ENCODE measurements at places on chromosomes 12 and 14.

DNA sequence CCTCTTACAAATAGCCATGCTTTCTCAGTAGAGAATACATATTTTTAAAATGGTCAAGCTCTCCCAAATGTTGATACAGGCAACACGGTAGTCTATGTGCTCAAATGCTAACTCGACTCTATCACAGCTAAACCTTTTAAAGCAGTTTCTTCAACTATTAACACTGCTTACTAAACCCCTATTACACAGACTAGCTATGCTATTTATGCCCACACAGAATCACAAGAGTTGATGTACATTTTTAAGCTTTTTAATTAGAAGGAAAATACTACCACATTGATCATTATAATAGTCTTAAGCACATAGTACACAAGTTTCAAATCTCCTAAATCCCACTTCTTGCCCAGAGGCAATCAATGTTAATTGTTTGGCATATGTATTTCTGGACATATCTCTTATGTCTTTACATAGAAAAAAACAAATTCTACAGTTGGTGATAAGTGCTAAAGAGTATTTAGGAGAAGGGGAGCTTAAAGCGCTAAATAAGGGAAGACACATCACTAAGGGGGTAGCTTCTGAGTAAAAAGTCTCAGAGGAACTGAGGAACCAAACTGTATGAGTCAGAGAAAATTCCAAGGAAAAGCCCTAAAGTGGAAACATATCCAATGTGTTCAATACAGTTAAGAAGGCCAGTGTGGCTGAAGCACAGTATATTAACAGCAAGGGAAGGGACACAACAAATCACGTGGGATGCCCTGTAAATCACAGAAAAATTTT is 13.7 kb downstream of the HNRNPC start:
- DNase-seq, result peak; percentile 62

DNA sequence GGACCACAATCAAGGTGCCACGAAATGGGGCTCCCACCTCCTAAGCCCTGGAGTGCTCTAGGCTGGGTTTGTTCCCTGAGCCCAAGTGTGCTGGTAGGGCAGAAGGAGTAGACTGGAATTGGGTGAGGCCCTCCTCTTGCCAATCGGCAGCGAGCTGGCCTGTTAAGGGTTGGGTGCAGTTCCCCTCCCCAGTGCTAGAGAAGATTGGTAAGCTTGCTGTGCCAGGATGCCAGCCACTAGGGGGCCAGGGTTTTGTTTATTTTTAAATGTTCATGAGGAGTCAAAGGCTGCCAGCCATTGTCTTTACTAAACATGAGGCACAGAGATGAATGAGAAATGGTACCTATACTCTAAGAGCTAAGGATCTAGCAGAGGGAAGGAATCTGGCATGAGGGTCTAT is 79.7 kb downstream of the SPTB start:
- peak; percentile 35 for DNase-seq

DNA sequence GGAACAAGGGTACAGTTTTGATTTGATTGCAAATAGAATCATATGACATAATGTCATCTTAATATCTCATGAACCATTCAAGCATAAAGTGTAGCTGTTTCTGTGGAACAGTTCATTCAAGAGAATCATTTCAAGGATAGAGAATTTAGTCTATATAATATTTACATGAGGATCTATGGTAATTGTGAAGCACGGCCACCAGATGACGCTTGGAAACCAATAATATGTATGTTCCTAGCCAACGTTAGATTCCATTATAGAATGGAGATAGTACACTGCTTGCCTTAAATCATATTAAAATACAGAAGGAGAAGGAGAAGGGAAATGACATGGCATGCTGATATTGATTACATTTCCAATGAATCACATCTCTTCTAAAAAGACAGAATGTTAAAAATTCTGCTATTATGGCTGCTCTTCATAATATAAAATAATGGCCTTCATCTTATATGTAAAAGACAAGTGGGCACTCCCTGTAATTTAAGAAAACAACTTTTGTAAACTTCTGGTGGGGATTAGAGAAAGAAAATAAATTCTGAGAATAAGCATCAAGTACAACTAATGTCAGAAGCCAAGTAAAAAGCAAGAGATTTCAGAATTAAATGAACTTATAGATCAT is 351.0 kb downstream of the NAV3 start:
- peak; percentile 38 for DNase-seq

DNA sequence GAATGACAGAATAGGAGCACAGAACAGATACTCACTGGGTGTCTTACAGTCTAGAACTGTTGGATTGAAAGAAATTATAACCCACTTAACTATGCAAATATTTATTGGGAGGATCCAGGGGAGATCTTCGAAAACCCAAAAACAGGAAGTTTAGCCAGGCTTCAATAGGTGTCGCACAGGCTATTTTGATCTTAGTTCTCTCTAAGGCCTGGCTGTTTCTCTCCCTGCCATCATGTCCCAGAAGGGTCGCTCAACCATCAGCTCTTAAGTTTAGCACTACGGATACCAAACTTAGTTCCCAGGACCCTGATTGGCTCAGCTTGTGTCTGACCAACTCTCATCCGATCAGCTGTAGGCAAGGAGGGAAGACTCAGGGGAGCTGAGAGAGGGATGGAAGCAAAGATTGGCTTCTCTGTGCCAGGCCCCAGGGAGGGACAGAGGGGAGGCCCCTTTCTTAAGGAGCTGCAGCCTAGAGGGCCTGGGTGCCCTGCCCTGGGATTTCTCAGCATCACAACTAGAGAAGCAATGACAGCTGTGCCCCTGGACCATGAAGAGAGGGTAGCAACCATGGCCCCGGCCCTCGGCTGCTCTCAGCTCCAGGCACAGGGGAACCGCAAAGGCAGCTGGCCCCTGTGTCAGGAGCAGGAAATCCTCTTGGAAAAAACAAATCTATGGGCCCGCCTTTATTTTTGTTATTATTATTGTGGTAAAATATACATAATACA is 13.5 kb downstream of the PHETA1 start:
- DNase-seq, result no peak

- no peak for DNase-seq
Measured at GRCh38 chr14:103641161-103641560, 12.2 kb downstream of the KLC1 start.

GRCh38 chr12:68269779-68270178 is 16.4 kb upstream of the IL22 start:
- DNase-seq, result no peak

GRCh38 chr12:120653611-120654010 is 13.2 kb downstream of the CABP1 start:
- no peak for DNase-seq

GRCh38 chr12:21650997-21651396 is 6.6 kb downstream of the LDHB start:
- DNase-seq, result no peak

- DNase-seq, result no peak
Measured at GRCh38 chr12:100359248-100359647, 2.4 kb downstream of the SLC17A8 start.

DNA sequence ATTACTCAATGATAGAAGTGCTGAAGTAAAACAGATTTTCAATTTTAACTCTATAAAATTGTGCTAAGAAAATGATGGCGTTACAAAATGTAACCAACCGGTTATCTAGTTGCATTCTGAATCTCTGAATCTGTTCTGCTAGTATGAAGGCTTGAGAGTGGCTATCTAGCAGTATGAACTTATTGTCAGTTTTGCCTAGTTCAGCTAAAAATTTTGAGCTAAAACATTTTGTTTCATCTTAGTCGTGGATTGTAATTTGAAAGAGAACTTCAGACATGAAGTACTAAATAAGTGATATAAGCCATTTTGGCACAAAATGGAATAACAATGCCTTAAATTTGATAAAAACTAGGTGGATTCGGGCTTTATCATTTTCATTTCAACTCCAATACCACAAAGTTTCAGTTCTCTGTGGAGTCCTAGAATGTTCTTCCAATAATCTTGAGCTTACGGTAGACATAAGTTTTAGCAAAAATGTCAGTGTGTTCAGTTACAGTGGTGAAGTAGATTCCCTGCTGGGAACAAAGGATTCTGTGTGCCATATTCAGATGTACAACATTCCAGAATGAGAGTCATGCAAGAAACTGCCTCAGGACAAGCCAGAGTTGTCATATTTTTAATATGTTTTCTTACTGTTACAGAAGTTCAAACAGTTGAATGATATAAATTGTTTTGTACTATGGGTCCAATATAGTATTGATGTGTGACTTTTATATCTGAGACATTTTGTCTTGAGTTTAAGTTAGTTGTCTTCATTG is 28.1 kb downstream of the ATP6V1D start:
- DNase-seq, result no peak

DNA sequence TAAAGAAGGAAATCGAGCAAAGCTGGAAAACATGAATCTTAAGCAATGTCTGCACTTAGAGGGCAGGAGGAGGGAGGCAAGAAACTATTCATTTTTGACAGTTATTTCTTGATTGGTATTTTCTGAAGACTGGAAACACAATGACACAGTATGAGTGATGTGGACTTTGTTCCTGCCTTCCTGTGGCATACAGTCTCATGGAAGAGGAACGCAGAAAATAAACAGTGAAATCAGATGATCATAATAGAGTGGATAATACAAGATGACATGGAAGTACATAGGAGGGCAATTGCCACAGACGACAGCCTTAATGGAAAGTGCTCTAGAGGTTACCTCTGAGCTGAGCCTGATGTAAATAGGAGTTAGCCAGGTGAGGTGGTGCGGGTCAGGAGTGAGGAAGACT is 140.4 kb upstream of the MAX start:
- peak; percentile 33 for DNase-seq

DNA sequence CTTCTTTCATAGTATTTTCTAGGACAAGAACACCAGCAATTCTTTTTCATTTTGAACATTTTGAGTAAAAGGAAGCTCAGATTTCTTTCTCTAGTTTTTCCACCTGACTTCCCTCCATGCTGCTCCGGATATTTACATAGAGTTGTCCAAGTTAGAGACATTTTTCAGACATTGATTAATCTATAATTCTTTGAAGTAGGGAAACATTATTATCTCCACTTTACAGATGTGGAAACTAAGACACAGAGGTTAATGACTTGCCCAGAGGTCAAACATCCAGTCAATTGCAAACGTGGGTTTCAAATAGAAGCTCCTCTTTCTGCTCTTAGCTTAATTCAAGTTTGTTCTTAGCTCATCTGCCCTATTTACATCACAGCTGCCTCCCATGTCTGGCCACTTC is 138.3 kb downstream of the EGLN3 start:
- no peak for DNase-seq

GRCh38 chr12:31227401-31227981 is 98.5 kb downstream of the SINHCAF start:
- no peak for DNase-seq

DNA sequence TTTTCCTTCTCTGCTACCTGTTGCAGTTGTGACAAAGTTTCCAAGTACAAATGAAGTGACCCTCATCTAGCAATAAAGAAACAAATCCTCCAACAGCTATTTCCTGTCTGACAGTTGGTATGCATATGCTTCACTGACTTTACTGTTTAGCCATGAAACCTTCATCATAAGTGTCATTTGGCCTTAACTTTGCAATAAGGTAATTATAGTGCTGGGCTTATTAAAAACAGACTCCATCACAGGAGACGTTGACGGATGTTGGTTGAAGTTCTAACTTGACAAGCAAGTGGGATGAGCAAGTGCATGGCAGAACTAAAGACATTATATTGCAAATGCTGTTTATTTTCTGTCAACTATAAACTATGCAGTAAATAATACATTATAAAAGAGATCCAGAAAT is 425.2 kb downstream of the RPS29 start:
- no peak for DNase-seq

DNA sequence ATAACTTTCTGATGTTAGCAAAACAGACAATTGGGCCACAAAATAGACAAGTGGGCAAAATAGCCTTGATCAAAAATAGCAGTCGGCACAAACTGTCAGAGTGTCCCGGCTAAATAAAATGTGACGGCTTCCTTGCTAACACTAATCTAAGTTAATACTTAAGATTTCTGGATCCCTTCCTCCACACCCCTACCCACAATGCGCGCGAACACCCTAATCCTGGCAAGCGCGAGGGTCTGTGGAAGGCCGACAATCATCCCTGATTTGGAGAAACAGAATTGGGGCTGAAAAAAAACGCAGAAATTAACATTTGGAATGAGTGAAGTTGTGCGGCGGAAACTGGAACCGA is 489 bp downstream of the CEP290 start:
- no peak for DNase-seq

DNA sequence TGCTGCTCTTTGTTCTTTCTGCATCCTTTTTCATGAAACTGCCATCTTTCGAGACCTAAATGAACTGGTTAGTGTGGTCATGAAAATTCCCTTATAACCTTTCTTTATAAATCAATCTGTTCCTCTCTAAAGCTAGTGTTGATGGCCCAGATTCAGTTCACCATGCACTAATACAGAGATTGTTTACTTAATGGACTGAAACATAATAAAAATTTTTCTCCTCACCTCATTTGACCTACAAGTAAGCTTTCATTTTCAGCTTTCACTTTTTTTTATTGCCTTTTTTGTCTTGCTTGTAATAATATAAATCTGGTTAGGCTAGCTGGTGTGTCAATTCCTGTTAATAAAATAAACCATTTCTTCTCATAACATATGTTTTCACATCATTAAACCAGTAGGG is 183.8 kb downstream of the CCDC59 start:
- DNase-seq, result no peak

GRCh38 chr12:49673446-49674317 is 33.5 kb downstream of the FMNL3 start:
- DNase-seq, result peak; percentile 94

DNA sequence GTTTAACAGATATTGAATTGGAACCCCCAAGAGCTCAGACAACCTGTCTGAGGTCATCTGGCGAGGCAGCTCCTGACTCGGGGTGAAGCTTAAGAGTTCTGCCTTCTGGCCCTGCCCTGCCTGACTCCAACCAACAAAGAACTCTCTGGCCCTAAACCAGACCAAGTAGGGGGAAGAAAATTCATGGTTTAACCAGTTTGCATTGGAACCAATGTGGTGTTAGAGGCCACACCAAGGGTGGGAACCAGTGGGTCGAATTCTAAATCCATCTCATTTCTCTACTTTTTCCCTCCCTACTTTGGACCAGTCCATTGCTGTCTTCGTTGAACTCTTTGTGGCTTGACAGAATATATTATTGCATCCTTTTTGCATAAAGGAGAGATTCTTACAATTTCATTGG is 30.4 kb upstream of the GSG1 start:
- DNase-seq, result no peak

DNA sequence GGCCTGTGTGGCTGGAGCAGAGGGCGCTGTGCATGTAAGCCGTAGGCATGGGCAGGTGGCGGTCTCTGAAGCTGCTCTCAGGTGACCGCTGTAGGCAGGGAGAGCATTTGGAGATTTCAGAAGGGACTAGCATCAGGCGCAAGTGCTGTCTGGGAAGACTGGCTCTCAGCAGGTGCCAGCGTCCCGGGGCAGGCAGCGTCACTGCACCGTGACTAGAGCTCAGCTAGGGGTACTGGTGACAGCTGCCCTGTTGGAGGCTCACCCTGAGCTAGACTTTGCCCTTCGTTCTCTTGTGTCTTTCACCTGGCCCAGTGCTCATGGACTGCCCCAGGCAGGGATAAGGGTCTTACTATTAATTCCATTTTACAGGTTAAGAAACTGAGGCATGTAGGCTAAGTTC is 78.9 kb downstream of the DDX51 start:
- no peak for DNase-seq
